NCI-H82 (cell line): ENCODE measurements at places on chromosomes 12 and 14.

- no peak for DNase-seq
Measured at GRCh38 chr12:60475825-60476224, 880.0 kb downstream of the SLC16A7 start.

DNA sequence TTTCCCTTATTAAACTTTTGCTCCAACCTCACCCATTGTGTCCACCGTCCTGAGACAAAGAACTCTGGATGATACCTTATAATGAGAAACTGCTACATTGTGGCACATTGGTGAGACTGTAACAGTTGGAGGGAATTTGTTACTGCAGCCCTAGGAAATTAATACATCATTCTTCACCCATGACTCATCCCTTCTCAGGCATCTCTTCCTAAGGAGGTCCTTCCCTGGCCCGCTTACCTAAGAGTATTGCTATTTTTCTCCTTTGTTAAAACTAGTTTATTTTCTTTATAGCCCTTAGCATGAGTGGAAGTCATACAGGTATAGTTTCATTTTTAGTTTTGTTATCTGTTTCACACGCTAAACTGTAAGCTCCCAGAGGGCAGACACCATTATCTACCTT lies 87.1 kb downstream of the TMEM260 start:
- DNase-seq: no peak

GRCh38 chr12:124242529-124243065 lies 52.3 kb upstream of the RFLNA start:
- no peak for DNase-seq

DNA sequence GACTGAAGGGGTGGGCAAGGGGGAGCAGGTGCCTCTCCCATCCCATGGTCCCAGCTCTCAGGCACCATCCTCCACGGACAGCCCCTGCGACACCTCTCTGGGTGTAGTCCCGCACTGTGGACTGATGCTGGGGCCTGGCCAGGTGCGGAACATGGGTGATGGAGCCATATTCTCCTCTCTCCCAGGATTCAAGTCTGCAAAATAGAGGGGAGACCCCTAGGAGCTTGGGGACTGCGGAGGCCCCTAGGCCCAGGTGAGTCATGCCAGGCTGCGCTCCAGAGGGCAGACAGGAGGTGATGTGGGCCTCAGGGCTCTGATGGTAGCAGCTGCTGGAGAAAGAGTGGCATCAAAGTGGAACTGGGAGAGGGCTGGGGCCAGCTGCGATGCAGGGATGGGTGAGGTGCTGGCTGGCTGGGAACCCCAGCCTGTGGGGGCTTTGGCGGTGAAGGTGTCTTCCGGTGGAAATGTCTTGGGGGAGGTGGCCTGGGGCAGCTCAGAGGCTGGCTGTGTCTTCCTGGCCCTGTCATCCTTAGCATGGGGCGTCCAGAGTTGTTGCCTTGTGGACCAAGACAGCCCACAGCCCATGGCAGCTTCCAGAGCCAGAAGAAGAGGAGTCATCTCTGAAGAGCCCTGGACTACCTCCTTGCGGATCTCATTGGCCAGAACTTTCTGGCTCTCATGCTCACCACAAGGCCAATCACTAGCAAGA lies 149.1 kb downstream of the KIF26A start:
- DNase-seq: no peak

DNA sequence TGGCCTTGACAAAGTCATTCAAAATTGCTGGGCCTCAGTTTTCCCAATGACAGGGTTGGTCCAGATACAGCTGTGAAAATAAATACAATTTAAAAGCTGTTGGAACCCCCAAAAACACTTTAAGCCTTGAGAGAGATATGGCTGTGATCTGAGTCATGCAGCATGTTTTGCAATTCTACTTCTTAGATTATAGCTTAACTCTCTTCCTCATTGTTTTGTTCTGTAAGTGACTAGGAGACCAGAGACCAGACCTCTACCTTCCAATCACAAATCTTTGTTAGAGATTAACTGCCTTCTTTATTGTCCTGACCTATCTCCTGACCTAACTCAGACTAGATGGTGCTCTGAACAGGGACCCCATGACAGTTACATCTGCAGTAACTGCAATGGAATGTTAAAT lies 198.1 kb downstream of the STXBP6 start:
- no peak for DNase-seq

- DNase-seq: no peak
Measured at GRCh38 chr12:5309654-5310053, 122.3 kb upstream of the NTF3 start.

DNA sequence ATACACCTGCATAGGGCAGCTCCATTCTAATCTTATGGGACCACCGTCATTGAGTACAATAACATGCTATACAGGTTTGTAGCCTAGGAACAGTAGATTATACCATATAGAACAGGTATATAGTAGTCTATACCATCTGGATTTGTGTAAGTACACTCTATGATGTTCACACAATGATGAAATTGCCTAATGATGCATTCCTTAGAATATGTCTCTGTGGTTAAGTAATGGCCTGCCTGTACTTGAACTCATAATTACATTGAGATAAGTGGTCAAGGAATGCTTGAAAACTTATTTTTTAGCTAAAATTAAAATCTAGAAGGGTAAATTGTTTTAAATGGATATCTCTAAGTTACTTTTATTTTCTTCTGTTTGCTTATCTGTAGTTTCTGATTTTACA lies 152.7 kb downstream of the SRGAP1 start:
- DNase-seq: no peak

DNA sequence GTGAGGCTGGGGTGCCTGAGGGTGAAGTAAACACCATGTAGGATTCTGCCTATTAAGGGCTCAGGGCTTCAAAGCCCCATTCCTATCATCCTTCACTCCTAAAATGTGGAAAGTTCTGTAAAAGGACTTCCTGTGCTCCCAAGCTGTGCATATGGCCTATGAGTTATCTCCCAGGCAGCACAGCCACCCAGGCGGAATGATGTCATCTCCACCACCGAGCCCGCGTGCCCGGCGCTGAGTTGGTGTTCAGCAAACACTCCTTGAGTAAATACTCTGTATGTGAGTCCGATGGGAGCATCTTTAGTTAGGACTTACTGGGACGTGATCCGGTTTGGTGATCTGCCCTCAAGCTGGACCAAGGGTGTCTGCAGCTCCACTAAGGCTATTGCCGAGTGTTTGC lies 437.3 kb downstream of the MED13L start:
- no peak for DNase-seq

GRCh38 chr12:111274777-111275176 lies 94.1 kb downstream of the PHETA1 start:
- peak; percentile 19 for DNase-seq

- no peak for DNase-seq
Measured at GRCh38 chr12:23484238-23484637, 465.2 kb downstream of the SOX5 start.

GRCh38 chr14:105257464-105257863 lies 9.1 kb downstream of the BTBD6 start:
- no peak for DNase-seq

DNA sequence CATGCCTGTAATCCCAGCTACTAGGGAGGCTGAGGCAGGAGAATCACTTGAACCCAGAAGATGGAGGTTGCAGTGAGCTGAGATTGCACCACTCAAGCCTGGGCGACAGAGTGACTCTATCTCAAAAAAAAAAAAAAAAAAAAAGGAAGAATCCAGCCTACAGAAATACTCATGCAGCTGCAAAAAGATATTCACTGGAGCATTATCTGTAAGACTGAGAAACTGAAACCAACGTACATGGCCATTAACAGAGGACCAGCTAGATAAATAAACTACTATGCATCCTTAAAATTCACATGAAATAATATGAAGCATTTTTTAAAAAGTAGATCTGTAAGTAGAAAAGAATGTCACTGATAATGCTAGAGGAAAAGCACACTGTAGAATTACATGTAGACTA lies 3.5 kb downstream of the SLC7A7 start:
- DNase-seq: no peak

- DNase-seq: no peak
Measured at GRCh38 chr14:76194327-76194726, 42.6 kb downstream of the GPATCH2L start.

DNA sequence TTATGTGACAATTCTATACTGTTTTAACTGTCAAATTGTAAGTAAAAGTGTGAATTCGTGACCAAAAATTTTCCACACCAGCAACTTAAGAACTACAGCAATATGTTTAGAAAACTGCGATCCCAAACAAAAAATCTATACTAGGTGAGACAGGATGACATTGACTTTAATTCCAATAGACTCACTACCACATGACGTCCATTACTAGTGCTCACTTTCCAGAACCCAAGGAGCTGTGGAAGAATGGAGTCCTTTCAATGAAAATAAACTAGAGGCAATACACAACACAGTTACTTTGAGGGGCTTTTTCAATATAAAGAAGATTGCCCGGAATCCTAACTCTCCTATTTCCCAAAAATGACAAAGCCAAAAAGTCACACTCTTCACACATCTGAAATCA lies 1.4 kb downstream of the EPS8 start:
- DNase-seq: peak; percentile 23

DNA sequence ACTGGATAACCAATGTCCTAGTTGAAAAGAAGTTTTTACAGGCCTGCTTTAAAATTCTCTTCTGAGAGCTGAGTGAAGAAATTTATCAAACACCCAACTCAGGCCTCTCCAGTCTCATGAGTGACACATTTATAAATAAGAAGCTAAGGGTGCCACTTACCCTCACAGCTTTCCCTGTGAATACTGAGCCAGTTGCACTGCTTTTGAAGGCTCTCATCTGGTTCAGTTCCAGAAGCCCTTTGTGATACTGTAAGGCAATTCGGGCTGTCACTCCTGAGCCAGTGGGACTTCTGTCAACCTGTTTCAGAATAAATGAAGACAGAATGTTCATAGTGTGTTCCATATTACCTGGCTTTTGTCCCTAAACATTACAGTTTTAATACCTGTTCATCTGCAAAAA lies 8.5 kb downstream of the L3HYPDH start:
- DNase-seq: no peak

DNA sequence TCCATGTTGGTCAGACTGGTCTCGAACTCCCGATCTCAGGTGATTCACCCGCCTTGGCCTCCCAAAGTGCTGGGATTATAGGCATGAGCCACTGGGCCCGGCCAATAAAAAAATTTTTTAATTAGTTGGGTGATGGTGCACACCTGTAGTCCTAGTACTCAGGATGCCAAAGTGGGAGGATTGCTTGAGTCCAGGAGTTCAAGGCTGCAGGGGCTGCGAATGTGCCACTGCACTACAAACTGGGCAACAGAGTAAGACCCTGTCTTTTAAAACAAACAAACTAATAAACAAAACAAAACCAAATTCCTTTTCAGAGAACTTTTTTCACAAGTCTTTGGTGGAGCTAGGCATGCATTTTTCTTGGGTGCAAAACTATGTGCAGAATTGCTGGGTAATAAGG lies 10.1 kb upstream of the SPSB2 start:
- no peak for DNase-seq

GRCh38 chr12:22738945-22739344 lies 114.0 kb downstream of the ETNK1 start:
- DNase-seq: no peak

- no peak for DNase-seq
Measured at GRCh38 chr14:91402771-91403600, 14.6 kb downstream of the CCDC88C start.

DNA sequence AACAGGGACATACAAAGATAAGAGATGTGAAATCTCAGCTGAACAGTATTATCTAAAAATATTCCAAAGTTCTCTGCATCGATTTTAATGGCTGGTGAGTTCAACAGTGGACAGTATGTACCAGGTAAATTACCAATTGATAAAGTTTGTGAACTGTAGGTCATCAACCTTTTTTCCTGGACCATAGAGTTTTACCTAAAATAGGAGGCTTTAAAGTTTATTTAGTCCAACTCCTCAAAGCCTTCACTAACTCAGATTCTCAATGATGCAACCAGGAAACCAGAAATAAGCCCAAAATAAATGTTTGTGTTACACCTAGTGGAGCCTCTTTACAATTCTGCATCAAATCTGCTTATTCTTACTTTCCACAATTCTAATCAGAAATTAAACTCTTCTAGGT lies 205.8 kb downstream of the ANO6 start:
- no peak for DNase-seq

GRCh38 chr12:97375310-97375709 lies 87.3 kb upstream of the RMST start:
- DNase-seq: no peak

GRCh38 chr14:52269100-52269499 lies 1.6 kb downstream of the PTGDR start:
- no peak for DNase-seq

DNA sequence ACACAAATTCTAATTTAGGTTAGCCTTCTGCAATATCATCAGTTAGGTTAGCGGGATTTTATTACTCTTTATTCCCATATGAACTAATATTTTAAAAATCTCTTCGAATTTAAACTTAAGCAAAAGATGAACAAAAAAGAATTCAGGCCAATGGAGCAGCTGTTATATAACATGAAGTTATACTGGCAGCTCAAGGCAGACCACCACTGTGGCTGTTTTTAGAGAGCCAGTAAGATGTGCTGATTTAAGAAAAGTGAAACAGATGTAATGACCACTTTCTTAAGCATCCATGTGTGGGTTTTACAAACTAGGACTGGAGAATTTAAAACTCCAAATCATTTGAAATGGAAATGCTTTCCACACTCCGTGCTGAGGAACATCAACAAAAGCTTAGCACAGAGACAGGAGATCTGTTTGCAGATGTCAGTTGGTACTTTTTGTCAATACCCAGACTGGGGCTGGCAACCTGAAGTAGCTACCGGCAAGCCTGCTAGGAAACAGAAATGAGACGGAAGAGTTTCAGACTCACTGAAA lies 164.9 kb downstream of the TTC7B start:
- no peak for DNase-seq

GRCh38 chr14:67416810-67417209 lies 4.8 kb upstream of the PLEK2 start:
- no peak for DNase-seq

GRCh38 chr14:68770553-68771286 lies 22.1 kb downstream of the ZFP36L1 start:
- no peak for DNase-seq

GRCh38 chr12:19967431-19967830 lies 400.9 kb upstream of the PDE3A start:
- no peak for DNase-seq

DNA sequence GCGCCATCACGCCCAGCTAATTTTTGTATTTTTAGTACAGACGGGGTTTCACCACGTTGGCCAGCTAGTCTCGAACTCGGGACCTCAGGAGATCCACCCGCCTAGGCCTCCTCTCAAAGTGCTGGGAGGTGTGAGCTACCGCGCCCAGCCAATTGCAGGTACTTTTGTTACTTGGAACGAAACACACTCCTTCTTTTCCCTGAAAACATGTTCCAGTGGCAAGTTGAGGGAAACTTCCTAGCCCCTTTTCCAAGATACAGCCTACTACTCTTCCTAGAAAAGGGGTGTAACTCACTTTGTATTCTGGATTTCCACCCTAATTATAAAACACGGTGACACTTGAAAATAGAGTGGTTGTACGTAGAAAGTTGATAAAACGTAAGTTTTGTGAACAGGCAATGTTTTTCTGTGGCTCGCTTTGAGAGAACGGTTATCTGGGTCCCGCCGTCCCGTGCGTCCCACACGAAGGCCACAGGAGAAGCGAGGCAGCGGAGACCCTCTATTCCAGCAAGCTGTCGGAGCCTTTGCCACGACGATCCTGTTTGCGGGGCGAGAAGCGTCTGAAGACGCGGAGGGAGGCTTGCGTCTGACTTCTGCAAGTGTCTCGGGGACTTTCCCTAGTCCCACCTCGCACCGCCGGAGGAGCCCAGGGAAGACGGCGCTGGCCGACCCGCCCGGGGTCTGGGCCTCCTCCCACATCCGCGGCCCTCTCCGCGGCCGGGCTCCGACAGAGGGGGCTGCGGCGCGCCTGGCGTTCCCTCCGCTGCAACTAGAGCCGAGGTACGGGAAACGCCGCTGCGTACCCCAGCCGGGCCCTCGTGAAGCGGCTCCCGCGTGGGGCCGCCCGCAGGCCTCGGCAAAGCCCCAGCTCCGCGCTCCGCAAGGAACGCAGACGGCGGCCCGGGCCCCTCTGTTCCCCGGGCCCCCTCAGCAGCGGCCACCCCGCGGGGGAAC lies 745 bp downstream of the CDCA4 start:
- peak; percentile 33 for DNase-seq
